ENCODE measurements at places on chromosomes 7 and 10.

- no peak for DNase-seq
Observed at GRCh38 chr7:120658516-120658915, 199.4 kb downstream of the TSPAN12 start.

GRCh38 chr7:71784180-71784579 is 628.0 kb downstream of the CALN1 start:
- no peak for DNase-seq

GRCh38 chr7:87552351-87552900 is 48.3 kb downstream of the ABCB1 start:
- DNase-seq, result no peak

- DNase-seq, result no peak
Observed at GRCh38 chr10:98444314-98445006, 2.3 kb downstream of the HPS1 start.

DNA sequence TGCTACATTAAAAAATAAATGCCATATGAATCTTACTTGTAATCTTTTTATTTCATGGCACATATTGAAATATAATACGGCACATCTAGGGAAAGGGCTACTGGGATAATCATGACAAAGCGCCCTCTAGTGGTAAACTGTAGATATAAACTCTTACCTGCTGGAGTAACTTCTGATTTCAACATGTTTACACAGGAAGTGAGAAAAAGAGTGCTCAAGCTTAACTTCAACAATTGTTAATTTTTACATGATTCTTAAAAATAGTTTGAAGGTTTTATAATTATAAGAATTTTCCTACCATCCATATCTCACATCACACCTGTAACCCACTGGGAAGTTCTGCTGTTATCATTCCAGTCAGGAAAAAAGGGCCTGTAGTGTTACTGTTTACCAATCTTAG is 2.0 kb upstream of the HEPACAM2 start:
- DNase-seq, result peak; percentile 71

- DNase-seq, result no peak
Observed at GRCh38 chr7:77993838-77994237, 195.3 kb downstream of the PHTF2 start.
